CD4-positive, alpha-beta T cell treated with Interleukin-17A for 4 hours (primary cell): ENCODE measurements at places on chromosomes 13 and 19.

DNA sequence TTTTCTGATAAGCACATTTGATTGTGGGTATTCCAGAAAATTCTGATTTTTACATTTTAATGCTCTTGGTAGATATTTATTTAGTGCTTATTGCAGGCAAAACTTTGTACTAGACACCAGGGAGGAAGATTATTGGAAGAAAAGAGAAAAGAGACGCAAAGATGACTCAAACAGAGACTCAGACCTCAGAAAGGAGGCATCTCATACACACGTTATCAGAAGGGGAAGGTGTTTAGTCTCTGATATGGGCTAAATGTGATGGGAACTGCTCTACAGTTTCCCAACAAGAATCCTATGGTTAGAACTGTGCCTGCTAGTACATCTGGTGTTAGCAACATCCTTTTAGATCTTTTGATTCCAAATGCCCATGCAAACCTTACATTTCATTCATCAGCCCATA lies 245.6 kb downstream of the KLF5 start:
- DNase-seq, result no peak

- DNase-seq, result peak; percentile 62
These were observed 28.6 kb downstream of the PIN1 start for GRCh38 chr19:9863759-9864158.

DNA sequence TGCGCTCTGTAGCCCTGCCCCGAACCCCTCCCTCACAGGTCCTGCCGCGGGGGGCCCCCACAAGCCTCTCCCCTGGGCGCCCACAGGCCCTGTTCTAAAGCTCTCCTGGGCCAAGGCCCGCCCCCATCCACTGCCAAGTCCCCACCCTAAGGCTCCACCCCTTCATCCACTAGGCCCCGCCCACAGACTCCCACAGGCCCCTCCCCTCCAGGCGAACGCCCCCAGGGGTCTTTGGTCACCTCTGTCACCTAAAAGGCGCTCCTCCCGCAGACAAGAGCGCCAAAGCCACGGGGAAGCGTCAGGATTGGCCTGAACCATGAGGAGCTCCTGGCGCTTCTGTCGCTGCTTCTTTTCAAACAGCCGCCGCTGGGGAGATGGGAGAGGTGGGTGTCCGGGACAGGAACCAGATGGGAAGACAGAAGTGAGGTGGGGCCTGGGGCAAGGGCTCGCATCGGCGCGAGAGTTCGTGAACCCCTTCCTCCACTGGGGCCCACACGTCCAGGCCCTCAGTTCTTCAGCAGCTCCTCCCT lies 2.3 kb downstream of the TULP2 start:
- peak; percentile 75 for DNase-seq

DNA sequence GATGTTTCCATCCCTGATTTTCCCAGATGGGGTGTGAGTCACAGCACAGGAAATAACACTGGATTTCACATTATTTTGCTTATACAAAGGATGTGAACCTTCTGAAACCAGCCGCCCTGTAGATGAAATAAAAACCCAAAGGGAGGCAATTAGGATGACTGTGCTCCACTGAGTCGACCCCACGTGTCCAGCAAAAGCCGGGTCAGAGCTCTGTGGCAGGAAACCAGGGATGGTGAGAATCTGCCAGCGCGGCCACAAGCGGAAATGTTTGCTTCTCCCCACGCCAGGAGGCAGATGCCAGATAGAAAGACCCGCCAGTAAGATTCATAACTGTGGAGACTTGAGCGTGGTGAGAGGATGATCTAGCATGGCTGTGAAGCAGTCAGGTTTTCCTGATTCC lies 764.4 kb downstream of the LIG4 start:
- no peak for DNase-seq

GRCh38 chr13:19864746-19865309 lies 1.4 kb upstream of the ZMYM5 start:
- peak; percentile 78 for DNase-seq

DNA sequence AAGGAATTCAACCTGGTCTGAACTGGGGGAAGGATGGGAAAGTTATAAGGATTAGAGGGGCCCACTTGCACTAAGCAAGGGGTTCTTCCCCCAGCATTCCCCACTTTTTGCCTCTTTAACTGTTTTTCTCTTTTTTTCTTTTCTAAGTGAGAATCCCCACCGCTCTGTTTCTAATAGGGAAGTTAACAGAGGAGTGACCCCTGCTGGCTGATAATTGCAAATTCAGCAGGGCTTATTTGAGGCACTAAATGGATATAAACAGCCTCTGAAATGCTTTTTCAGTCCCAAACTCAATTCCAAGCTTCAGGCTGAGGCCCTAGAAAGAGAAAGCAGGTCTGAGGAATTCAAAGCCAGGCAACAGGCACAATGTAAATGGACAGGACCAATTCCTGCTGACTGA lies 38.2 kb upstream of the CEACAM21 start:
- DNase-seq, result peak; percentile 56

GRCh38 chr13:48333976-48334375 lies 30.4 kb downstream of the RB1 start:
- no peak for DNase-seq

GRCh38 chr19:3443840-3444694 lies 36.3 kb downstream of the SMIM24 start:
- no peak for DNase-seq

GRCh38 chr13:50747737-50748350 lies 95.6 kb downstream of the DLEU7 start:
- no peak for DNase-seq

DNA sequence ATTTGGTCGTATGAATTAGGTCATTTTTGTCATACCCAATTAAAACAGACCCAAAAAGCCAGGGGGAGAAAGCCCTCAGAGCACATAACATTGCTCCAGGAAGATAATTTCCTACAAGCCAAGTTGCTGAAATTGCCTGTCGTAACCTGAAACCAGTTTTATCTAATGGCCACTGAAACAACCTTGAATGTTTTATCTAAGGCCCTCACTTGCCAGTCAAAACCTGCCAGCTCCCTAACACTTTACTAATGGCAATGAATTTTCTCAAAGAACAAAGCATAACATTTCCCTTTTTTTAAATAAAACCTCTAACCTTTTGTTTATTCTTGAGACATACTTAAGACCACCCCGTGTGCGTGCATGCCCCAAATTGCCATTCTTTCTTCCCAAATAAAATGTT lies 496.2 kb upstream of the KLHL1 start:
- no peak for DNase-seq

DNA sequence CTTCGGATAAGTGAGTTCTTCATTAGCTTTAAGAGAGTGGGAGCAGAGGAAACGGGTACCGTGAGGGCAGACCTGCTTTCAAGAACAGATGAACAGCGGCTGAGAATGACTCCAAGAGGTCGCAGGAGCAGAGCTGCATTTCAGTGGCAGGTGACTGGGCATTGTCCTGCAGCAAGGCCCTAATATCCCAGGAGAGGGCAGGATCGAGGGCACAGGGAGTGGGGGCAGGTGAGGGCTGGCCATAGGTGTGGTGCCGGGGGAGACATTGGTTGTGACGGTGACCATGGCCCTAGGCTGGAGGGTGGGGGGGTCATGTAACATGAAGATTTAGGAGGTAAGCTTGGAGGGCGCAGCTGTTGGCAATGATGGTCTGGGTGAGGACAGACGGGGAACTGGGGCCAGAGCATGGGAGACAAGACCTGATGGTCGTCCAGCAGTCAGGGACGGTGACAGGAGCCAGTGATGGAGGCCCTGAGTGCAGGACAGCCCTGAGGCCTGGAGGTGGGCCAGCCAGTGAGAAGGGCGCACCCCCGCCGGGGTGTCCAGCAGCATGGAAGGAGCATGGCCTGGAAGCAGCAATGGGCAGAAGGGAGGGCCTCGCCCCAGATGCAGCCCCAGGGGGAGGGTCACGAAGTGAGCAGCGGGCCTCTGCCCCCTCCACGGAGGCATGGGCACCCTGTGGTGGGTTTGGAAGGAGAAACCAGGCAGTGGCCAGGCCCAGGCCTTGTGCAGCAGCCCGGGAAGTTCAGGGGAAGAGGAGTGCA lies 29.2 kb upstream of the LAMP1 start:
- no peak for DNase-seq

DNA sequence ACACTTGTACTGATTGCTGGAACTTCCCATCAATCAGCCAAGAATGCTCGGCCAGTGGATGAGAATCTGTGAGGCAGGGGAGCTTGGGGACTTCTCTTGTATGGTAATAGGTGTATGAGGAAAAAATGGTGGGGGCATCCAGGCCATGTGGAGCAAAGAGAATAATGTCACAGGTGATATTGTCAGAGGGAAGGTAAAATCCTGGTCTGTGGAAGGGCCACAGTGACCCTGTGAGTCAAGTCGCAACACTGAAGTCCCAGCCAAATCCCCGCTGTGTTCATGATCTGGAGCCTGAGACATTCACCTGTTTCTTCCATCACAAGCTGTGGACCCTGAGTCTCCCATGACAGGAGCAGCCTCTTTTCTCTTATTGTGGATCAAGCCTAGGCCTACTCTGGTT lies 8.1 kb downstream of the PSG7 start:
- DNase-seq, result no peak

DNA sequence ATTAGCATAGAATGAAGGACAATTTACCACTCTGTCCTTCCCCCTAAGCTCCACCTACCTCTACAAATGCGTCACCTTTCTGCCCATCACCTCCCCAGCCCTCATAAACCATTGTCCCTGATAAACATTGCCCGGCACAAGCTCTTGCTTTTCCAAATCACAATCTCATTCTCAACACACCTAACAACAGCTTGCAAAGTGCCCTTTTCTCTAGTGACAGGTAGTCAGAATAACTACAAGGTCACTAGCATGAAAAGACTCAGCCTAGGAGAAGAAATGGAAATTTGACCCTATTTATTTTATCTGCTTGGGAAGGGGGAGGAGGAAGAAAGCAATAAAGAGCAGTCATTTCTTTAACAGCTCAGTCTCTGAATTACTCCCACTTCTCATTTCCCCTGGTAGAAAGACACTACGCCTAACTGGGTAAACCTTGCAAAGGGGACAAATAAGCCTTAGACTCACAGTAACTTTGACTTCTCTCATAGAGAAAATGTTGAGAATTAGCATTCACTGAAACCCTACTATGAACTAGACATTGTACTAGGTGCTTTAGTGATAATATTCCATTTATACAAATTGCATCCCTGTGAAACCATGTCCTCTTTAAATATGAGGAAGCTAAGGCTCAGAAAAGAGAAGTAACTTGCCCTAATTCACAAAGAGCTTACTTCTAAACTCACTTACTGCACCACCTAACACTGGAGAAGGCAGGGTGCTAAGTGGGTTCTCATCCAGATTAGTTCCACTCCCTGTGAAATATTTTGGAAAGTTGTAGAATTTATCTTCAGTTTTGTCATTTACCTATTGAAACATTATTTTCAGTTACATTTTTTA lies 116.2 kb upstream of the FNDC3A start:
- no peak for DNase-seq

DNA sequence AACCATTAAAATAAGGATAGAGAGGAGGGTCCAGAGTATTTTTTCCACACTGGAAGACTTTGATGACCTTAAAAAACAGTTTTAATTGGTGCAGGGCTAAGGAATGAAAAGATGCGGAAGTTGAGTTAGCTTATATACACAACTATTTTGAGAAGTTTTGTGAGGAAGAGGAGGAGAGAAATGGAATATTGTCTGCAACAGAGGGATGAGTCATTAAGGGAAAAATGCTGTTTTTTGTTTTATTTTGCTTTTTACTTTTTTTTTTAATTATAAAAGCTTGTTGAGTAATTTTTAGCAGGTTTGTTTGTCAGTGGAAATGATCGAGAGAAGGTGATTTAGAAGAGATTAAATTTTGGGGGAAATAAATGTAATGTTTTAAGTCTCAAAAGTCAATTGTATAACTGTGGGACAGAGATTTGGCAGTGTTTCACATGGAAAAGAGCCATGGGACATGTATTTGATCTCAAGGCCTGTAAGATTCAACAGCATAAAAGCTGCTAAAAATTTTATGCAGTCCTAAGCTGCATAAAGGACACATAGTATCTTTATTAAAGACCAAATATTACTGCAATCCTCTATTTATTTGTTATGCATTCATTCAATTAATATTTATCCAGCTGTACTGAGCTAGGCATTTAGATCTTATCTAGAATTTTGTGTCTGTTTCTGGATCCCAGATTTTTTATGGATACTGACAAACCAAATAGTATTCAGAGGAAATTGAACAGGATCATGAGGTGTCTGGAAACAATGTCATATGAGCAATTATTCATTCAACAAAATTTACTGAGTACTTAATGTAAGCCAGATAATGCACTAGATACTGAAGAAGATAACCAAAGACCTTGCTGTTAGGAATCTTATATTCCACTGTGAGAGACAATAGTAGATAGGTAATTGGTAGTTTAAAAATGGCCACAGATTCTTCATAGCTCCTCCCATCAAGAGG lies 72.7 kb downstream of the DNAJC15 start:
- DNase-seq, result no peak

DNA sequence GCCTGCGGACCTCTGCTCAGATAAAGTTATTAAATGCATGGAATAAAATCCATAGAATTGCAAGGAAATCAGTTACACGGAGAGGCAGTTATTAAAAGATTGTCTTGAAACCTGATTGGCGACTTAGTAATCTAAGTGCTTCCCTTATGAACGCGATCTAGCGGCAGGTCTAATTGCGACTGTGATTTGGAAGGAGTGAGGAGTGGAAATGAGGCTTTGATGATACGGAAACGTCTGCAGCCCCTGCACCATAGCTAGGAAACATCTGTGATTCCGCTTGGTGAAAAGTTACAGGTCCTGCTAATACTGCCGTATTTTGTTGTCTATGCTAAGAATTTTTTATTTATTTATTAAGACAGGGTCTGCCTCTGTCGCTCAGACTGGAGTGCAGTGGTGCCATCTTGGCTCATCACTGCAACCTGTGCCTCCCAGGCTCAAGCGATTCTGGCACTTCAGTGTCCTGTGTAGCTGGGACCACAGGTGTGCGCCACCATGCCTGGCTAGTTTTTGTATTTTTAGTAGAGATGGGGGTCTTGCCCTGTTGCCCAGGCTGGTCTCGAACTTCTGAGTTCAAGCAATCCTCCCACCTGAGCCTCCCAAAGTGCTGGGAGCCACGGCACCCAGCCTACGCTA lies 887 bp downstream of the NDUFS7 start:
- no peak for DNase-seq

GRCh38 chr13:76329004-76329403 lies 557.2 kb downstream of the KCTD12 start:
- no peak for DNase-seq

DNA sequence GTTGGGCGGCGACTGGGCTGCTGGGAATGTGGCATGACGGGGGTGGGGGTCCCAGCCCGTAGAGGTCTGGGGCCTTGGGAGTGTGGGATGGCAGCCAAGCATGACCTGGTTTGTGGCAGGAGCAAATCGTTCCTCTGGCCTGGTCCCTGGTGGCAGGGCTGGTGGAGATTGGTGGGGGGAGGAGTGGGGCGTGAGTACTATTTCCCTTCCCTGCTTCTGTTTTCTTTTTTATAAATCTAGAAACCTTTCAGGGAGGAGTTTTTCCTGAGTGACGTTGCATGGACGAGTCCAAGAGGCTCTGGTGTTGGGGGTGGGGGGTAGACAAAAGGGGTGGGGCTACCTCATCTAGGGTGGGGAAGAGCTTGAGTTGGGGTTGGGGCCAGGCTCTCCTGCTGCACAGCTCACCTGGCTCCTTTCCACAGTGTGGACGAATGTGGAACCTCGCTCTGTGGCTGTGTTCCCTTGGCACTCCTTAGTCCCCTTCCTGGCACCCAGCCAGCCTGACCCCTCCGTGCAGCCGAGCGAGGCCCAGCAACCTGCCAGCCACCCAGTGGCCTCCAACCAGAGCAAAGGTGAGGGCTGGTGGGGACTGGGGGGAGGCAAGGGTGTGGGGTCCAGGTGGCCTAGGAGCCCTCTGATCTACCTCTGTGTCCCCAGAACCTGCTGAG lies 15.4 kb upstream of the PRR19 start:
- DNase-seq, result no peak

GRCh38 chr13:19673473-19674430 lies 40.3 kb downstream of the MPHOSPH8 start:
- DNase-seq, result no peak
